Hypothalamus (tissue), 51 donors: ENCODE measurements at places on chromosomes 6 and 20.

DNA sequence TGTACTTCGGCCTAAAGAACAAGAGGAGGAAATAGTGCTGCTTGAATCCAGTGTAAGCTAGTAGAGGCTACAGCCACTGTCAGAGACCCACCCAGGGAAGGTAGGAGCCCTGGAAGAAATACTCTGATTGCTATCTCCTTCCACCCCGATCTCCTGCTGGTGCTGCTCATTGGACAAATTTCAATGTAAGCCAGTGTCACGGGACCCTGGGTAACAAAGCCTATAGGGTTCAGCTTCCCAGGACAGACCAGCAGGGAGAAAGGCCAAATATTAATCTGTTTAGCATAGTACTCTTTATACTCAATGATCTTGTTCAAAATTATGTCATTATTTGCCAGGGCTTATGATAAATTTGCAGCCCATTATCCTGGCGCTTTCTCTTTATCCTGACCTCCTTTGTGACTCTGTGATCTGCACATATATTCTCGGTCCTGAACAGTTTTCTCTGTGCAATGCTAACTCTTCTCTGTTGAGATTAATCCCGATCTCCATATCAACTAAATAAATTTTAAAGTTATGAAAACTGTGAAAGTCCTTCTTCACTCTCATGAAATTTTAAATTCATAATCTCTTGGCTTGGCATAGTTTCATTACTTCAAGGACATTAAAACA, 218.8 kb upstream of the PREP start:
- no peak for DNase-seq

DNA sequence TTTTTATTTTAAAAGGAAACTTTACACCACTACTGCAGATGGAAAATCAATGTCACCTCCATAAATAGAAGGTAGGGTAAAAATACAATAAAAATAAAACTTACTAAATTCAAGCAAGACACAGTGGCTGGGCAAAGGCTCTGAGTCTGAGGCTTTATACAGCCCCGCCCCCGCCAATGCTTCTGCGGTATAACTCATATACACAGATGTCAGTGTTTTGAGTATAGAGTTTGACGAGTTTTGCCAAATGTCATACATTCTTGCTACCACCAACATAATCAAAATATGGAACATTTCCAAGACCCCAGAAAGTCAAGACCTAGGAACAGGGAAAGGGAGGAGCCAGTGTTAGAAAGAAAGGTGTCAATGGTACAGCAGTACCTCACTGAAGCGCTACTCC, 12.8 kb downstream of the NFATC2 start:
- no peak for DNase-seq

DNA sequence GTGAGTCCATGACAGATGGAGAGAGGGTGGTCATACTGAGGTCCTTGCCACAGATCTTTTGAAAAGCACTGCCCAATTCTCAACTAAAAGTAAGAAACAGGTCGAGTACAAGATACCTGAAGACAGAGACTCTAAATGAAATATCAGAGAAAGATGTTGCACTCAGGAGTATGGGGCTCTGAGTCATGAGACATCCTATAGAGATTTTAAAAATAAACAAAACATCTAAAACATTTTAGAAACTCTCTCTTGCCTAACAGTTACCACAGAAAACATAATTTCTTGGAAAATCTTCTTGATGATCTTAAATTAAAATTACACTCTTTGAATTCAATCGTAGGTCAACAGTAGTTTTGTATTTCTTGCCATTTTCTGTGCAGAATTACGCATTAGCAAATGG, 348.9 kb upstream of the MARCKS start:
- no peak for DNase-seq

- DNase-seq, result no peak
Measured at GRCh38 chr6:64861039-64861651, 845.9 kb downstream of the EYS start.

GRCh38 chr6:154476494-154476893, 34.0 kb downstream of the CNKSR3 start:
- no peak for DNase-seq

GRCh38 chr20:2254333-2254732, 41.5 kb upstream of the TGM3 start:
- DNase-seq, result no peak

DNA sequence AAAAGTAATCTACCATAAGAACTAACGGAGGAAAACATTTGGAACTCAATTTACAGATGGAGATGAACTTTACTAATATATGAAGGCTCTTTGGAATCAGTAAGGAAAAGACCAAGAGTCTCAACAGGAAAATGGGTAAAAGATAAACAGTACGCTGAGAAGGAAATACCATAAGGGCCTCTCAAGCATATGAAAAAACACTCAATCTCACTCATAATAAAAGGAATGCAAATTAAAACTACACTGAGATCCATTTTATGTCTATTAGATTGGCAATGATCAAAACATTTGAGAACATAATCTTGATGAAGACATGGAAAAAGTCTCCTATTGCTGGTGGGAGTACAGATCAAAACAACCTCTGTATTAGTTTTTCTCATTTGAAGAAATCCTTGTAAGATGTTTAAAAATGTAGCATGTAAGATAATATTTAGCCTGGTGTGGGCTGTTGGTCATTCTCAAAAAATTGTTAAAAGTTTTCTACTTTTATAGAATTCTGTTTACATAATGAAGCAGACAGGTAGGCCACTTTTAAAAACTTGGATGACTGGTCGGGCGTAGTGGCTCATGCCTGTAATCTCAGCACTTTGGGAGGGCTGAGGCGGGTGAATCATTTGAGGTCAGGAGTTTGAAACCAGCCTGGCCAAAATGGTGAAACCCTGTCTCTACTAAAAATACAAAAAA, 14.5 kb downstream of the REV3L start:
- no peak for DNase-seq

GRCh38 chr6:35728683-35729678, 7.9 kb upstream of the ARMC12 start:
- peak; percentile 41 for DNase-seq

GRCh38 chr6:132268209-132268608, 133.1 kb downstream of the MOXD1 start:
- no peak for DNase-seq

- DNase-seq, result no peak
Measured at GRCh38 chr6:27891320-27891875, 20.8 kb downstream of the OR2B2 start.

GRCh38 chr6:43091020-43091419, 14.9 kb downstream of the PTK7 start:
- DNase-seq, result no peak

- no peak for DNase-seq
Measured at GRCh38 chr6:75794954-75795739, 46.1 kb downstream of the MYO6 start.

DNA sequence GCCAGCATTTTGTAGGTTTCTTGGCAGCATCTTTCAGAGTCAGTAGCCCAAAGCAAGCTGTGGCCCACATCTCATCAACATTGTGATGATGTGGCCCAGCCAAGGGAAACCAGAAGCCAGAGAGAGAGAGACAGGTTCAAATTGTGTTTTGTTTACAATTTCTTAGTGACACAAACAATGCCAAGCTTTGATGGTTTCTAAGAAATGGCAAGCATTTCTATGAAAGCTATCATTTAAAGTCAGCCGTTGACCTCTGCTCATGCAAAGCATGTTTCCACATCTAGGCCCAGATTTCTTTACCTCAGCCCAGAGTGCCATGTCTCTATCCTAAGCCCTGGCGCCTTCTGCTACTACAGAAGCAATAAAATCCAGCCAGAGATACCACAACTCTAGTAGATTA, 32.9 kb downstream of the GCM1 start:
- no peak for DNase-seq

GRCh38 chr6:119325559-119326265, 23.8 kb downstream of the MAN1A1 start:
- no peak for DNase-seq

- no peak for DNase-seq
Measured at GRCh38 chr6:62039605-62040004, 246.4 kb downstream of the KHDRBS2 start.

- DNase-seq, result no peak
Measured at GRCh38 chr6:93423542-93423941, 4.2 kb upstream of the EPHA7 start.

DNA sequence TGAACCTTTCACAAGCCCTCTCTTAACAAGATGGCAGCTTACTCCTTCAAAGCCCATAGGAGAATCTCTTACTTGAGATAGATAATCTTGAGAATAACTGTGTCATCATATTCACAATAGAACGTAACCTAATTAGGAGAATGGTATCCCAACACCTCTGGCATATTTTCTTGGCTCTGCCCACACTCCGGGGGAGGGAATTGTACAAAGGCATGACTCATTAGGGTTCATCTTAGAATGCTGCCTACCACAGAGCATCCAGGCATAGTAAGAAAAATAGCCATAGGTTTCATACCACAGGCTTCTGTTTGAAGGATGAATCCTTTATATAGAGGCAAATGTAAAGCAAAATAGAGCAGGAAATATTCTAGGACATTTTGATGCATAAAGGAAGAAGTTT, 1100.6 kb upstream of the CITED2 start:
- no peak for DNase-seq

DNA sequence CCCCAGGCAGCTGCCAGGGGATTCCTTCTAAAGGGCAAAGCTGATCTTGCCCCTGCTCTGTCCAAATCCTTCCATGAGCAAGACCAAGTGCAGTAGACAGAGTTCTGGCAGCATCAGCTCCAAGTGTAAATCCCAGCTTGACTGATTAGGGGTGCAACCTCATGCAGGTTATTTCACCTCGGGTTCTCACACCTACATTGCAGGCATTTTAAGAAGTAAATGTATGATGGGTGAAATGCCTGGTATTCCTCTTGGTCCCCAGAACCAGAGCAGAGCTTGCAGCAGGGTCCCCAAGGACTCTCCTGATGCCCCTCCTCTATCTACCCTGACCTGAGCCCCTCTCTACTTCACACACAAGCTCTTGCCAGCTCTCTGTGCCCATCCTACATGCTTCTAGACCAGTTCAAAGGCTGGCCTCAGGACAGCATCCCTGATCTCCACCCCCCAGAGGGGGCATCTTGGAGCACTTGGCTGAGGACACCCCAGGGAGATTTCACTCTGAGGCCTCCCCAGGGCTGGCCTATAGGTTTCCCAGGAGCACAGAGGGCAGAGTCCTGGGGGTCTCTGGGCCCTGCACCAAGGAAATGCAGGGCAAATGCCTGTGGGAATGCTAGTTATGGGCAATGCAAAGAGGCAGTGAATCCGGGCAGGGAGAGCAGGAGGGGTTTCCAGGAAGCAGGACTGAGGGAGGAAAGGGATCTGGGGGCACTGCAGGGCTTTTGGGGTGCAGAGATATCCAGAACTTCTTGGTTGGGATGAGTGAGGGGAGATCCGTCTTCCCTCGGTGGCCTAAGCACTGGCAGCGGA, 1.0 kb downstream of the LZTS3 start:
- DNase-seq, result no peak

DNA sequence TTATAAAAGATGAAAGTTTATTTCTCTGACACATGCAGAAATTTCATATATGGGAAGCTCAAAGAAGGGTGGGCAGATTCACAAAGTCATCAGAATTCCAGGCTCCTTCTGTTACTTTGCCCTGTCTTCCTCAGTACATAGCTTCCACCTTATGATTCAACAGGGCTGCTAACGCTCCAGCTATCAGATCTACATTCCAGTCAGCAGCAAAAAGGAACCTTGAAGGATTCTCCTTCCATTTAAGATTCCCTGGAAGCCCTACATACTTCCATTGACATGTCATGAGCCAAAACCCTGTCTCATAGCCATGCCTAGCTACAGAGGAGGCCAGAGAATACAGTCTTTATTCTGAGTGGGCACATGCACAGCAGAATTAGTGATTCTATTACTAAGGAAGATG, 103.3 kb downstream of the NCR2 start:
- DNase-seq, result no peak

DNA sequence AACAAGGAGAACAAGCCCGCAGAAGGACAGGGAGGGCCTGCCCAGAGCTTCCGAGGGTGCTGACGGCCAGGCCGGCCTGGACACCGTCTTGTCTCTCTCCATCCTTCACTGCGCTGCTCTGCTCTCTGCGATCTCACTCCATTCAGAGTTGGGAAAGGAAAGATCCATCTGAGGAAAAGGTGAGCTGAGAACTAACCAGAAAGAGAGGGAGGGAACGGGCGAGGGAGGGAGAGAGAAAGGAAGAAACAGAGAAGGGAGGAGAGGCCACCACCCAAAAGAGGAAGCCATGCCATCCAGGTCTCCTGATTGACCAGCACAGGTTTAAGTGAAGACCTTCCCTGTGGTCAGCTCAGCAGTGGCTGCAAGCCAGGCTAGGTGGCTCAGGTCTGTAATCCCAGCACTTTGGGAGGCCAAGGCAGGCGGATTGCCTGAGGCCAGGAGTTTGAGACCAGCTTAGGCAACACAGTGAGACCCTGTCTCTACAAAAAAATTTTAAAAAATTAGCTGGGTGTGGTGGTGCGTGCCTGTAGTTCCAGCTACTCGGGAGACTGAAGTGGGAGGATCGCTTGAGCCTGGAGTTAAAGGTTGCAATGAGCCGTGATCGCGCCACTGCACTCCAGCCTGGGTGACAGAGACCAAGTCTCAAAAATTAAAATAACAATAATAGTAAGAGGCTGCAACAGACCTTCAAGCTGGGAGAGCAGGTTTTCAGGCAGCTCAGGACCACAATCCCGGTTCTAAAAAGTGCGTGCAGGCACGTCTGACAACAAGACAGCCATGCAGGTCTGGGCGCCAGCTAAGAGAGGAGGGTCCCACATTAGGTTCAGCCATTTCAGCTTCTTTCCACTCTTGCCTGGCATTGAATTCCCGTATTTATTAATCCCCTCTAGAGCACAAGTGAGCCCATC, 34.2 kb upstream of the DLGAP4 start:
- no peak for DNase-seq

DNA sequence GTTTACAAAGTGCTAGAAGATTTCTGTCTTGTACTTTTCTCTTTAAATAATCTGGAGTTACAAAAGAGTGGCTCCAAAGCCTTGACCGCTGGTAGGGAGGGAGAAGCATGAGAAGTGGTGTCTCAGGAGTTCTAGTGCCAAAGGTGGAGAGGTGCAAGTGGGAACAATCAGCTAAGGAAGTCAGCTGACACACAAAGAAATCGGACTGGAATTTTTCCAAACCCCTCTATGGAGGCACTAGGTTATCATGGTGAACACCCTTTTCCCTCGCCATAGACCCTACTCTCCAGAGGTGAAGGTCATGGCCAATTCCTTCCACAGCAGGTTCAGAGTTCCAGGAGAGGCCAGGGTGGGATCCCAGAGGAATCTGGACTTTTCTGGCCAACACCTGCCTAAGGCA, 14.8 kb downstream of the PLAGL2 start:
- DNase-seq, result no peak

GRCh38 chr6:119501798-119502483, 152.4 kb upstream of the MAN1A1 start:
- no peak for DNase-seq

DNA sequence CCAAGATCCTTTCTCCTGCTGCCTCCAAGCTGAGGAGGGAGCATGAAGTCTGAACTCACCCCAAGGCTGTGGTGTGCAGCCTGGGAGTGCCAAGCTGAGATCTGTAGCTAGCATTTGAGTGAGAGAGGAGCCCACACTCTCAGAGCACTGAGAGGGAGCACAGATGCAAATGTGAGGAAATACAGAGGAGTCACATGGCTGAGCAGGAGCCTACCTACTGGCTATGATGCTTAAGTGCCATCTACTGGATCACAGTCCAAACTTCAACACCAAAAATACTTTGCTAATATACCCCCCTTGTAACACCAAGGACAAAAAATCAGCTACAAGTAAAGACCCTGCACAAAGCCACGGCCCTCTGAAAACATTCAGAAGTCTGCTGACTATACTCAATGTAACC, 94.4 kb upstream of the IMPG1 start:
- DNase-seq, result no peak
